ENCODE measurements at places on chromosomes 2 and 18.

DNA sequence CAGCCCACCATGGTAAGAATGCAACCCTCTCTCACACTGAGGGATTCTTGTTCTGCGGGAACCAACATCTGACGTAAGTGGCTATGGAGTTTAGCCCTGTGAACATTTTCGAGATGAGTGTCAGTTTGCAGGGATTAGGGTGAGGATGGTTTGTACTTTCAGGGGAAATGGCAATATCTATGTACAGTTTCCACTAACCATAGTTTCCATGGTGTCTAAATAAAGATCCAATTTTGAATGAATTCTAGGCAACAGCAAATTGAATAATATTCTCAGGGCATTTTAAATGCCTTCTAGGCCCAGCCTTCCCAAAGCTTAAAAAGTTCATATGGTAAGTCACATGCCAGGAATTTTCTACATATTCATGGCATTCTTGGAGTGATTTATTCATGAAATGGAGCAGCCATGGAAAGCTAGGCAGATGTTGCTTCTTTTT, 105.4 kb upstream of the MMADHC start:
- no peak for DNase-seq

GRCh38 chr2:3458396-3459184, 60.7 kb downstream of the ADI1 start:
- DNase-seq = no peak

- peak; percentile 60 for DNase-seq
Measured at GRCh38 chr2:206296128-206296527, 21.7 kb downstream of the ZDBF2 start.

DNA sequence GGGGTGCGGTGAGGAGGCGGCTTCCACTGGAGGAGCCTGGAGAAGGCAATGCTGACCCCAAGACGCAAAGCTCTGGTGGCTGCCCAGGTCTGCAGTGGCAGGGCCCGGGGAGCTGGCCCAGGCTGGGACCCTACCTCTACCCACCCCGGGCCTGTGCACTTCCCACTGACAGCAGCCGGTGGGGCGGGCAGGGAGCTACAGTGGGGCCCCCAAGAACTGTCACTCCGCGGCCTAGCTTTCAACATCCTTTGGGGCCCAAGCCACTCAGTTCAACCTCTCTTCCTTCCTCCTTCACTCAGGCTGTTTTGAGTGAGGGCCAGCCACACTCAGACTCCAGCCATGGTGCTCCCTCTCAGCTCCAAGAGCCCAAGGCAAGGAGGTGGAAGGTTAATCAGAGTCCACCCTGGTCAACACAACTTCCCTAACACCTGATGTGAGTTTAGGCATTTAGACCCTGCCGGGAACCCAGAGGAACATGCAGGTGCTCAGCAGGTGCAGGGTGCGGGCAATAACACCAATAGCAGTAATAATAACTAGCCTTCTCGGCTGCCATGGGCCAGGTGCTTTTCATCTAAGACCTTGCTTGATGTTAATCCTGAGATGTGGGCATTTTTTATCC, 93.6 kb downstream of the ZFP36L2 start:
- no peak for DNase-seq

DNA sequence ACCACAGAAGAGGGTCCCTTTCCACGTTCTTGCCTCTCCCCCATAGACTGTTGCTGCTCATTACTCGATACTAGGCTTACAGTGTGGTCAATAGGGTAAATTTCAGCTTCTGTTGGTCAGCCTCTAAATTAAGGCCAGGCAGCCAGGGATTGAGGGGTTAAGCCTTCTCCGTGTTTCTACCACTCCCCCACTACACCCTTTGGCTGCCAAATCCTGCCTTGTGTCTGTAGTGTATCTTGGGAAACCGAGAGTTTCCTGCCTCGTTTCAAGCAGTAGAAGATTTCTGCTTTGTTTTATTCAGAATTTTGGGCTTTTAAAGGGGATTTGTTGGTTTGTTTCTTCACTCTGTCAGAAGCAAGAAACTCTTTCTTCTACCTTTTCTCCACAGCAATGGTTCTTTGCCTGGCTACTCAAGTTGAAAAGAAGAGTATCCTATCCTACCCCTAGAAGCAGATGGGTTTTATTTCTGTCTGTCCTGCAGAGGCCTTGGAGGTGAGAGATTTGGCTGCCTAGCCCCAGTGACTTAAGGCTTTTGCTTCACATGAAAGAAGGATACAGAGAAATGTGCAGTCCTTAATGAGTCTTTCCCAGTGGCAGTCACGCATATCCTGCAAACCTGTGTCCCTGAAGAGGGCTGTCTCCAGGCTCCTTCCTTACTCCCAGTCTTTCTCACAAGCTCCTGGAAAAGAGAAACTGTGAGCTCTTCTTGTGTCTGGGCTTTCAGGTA, 261.5 kb upstream of the TANK start:
- no peak for DNase-seq

GRCh38 chr2:200081236-200081635, 125.9 kb downstream of the MAIP1 start:
- no peak for DNase-seq

- peak; percentile 86 for DNase-seq
Measured at GRCh38 chr2:72367530-72368225, 220.0 kb upstream of the CYP26B1 start.

- DNase-seq = no peak
Measured at GRCh38 chr2:70089983-70090525, 2.8 kb downstream of the PCBP1 start.

DNA sequence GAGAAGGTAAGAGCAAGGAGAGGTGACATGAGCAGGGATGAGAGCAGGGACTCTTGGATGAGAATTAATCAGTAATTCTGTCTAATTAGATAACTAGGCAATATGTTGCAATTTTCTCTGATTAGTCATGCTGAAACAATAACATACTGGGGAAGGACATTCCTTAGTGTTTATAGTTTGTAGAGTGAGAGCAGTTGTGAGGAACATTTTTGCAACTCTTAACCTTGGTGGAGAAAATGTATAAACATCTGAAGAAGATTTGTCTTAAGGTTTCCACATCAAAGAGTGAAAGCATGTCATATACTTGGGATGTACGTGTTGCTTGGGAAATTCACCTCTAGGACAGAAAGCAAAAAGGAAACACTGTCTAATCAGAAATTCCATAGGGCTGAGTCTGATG, 955.4 kb upstream of the FANCL start:
- no peak for DNase-seq

DNA sequence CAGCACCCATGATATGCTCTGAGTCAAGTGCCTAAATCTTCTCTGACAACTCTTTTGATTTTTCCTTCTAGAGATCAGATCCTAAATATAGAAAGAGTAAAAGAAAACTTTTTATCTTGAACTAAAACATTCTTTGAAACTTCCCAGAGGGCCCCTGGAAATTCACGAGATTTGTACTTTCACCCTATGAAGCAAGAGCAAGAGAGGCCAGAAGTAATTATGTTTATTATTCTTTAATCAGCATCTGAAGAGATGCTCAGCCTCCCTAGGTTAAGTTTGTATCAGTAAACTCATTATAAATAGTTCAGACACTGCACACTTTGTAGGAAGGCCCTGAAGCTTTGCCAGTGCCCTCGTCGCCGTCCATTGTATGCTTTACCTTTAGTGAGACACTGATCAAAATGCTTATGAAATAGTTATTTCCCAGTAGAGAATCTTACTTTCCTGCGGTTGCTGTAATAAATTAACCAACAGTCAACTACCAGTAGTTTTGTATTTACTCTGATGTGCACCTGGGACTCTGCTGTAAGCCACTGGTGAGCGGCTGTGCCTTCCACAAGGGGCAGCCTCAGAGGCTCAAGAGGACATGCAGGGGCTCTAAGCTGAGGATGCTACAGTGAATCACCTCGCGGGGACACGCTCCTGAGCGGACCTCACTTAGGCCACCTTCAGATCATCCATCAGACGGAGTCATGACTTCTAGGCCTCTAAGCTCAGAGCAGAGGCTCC, 71.9 kb downstream of the BIN1 start:
- no peak for DNase-seq

DNA sequence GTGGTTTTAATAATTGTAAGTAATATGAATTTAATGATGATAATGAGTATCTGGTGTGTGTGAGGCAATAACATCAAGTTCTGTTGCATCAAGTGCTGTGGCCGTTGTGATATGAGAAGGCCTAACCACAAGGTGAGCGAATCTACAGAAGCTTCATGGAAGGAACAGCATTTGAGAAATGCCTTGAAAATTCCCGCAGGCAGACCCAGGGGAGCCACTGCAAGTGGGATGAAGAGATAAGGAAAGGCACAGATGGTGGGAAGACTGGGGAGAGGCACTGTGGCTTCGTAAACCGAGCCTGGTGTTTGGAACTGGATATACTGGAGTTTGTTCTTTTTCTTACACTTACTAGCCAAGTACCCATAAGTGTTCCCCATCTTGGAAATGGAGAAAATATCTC, 357.5 kb downstream of the PTPRM start:
- DNase-seq = no peak

- DNase-seq = no peak
Measured at GRCh38 chr2:20450201-20450999, 3.5 kb downstream of the RHOB start.

DNA sequence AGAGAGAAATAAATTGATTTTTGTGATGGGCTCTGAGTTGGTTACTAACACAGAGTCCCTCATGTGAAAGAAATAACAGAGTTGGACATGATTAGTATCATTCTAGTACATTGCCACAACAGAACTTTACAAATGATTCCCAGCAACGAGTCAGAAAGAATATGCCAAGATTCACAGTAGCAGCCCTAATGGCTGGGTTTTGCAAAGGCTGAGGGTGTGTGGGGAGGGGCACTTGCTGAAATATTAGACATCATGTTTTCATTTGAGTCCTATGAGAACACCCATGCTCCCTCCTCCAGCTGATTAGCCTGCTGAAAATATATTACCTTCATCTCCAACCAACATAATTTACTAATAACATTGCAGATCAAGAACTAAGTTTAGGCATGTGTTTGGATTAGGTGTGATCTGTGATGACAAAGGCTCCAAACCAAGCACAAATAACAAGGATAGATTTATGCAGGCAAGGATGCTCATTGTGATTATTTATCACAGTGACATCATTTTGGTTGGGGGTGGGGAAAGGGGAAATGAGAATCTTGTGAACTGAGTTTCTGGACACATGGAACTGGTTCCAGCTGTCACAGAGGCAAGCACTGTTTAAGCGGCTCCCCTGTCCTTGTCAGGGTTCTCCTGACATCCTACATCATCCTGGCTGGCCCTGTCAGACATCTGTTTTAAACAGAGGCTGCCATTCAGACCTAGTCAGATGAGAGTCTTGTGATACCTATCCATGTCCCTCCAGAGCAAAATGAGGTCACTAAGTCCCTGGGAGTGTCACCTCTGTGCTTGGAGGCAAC, 205.8 kb upstream of the NCKAP5 start:
- no peak for DNase-seq

DNA sequence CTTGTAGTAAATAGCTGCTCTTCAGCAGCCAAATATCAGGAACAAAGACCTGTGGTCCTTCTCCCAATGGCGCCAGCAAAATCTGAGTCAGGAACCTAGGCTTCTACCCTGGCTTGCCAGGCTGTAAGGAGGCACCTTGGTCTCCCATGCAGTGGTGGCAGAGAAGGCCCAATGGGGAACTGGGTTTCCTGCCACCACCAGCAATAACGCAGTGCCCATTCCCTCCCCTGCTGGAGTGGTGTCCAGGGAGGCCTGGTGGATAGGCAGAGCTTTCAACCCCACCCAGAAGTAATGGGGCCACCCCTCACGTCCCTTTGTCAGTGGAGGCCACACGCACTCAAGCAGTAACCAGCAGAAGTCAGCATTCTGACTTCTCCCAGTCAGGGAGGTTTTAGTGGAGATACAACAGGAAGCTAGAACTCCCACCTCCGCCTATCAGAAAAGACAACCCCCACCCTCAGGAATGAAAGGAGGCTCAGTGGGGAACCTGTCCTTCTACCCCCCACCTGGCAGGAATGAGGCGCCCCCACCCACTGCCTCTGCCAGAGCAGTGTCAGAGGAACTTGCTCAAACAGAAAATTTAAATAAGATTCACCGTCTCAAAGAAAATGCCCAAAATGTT, 132.4 kb downstream of the COPS8 start:
- no peak for DNase-seq

DNA sequence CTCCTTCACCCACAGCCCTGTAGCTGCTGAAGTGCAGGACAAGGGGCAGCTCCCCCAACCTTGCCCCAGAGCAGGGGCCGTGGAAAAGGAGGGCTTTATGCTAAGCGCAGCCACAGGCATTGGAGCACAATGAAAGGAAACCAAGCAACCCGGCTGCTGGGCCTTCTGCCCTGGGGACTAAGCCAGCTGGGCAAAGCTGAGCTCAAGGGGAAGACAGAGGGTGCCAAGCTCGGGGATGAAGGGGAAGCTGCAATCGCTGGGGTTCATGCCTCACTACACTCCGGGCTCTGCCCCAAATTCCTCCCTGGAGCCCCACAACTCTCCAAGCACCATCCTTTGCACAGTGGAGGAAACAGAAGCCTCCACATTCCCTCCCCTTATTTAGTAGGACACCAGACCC, 12.4 kb downstream of the SFXN5 start:
- DNase-seq = no peak

- DNase-seq = no peak
Measured at GRCh38 chr2:175605640-175606009, 396.4 kb downstream of the LNPK start.

Measured in RCC 7860 (cell line).